Caki2 (cell line): ENCODE measurements at places on chromosomes 5 and 9. TPM values are rescaled to one million over a fixed set of nuclear protein-coding genes. Genes with fewer than 3 reads are reported as not detected.

DNA sequence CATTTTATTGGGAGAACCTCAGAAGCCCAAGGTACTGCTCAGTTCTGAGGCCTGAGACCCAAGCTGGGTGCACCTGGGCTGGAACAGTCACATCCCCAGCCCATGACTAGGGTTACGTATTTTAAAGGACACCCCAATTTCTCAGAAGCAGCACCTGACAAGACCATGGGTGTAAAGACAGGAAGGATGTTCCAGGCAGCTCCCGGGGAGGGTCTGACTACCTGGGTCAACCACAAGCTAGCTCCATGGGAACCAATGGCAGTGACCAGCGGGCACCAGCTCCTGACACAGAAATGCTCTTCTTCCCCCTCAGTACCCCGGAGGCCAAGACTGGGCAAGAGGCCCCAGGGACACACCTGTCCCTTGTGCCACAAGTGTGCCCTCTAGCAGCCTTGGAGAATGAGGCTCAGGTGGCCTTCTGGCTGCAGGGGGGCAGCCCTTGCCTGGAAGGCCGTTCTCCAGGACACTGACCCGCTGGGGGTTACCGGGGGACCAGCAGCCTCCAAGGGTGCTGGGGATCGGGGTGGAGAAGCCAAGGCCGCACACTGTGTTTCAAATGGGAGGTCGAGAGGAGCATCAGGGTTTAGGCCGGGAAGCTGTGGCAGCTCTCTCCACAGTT is 52.6 kb downstream of the IPPK start:
- DNase-seq: no peak

- peak; percentile 51 for DNase-seq
Measured at GRCh38 chr9:103397868-103398600, 402.9 kb downstream of the CYLC2 start.

DNA sequence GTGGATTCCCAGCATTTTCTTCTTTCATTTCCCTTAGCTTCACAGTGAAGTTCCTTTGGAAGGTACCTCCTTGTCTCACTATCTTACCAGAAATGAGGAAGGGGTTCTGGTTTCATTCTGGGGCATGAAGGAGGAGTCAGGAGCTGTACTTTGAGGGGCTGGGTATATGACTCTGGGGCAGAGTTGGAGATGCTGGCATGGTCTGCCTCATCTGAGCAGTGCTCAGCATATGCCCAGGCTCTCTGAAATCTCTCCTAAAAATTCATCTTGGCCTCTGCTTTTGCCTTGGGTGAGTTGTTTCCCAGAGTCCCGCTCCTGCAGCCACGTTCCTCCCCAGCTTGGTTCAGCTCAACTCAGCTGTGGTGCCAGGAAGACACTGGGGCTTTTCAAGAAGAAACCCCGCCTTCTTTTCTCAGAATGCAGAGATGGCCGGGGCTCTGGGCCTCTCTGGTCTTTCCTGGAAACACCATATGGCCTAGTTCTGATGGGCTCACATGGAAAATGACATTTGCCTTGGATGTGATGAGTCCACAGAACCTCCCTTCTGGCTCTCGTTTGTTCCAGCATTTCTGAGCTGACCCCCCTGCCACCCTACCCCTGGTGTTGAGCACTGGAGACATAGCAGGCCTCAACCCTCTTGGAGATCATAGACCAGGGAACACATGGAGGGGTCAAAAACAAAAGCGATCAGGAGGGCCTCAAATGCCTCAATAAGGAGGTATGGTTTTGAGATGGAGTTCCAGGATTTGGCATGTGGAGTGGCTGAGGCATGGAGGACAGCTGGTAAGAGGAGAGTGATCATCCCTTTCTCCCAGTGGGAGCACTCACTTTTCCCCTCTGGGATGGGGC is 12.0 kb upstream of the TGFBR1 start:
- DNase-seq: no peak

DNA sequence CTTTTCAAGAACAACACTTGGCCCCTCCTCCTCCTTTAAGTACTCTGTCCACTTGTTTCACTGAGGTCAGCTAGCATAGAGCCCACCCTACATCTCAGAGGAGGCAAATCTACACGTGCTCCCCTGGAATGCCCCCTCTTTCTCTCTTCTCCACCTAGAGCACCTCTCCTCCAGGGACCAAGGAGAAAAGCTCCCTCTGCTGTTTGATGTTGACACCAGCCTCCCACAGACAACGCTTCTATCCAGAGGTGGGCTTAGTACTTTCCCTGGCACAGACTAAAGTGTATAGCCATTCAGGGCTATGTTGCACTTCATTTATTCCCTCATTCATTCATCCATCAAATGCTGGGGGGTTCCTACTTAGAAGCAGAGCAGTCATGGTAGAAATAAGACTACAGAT is 68.2 kb upstream of the TAF1L start:
- DNase-seq: peak; percentile 2

DNA sequence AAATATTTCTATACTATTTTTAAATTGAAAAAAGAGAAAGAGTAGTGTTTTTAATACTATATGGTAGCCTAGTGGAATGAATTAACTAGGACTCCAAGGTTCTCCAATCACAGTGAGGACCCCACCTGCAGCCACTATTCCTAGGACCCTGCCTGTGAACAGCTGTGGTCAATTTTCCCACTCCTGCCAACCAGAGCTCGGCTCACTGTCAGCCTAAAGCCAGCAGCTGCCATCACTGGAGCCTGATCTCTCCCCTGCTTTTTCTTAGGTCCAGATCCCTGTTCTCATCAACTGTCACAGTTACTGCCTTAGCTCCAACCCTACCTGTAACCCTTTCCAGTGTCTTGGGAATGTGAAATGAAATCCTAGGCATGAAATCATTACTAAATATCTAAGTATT is 25.3 kb downstream of the ARSB start:
- DNase-seq: no peak

DNA sequence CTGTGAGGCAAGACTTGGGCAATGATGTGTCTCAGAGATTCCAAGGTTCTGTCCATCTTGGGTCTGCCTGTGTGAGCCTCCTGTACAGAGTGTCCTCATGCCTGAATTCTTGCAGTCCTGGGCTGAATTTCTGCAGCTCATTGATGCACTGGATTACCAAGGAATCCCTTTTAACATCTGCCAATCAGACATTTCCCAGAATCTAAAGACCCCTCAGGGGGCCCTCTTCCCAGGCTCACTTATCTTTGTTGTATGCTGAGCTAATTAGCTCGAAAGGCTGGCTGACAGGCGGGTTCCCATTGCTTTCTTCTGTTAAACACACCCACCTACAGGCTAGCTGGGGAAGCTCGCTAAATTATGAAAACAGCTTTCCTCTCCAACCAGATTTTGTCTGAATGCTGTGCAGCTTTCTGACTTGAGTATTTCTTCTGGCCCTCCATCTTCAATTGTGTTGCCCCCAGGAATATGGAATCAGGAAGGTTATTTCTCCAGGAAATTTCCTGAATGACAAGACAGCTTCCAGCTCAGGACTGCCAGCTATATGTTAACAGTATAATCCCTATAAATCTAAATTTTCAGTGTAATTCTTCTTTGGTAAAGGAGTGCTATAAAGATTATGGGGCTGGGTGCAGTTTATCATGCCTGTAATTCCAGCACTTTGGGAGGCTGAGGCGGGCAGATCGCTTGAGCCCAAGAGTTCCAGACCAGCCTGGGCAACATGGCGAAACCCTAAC is at the start of gene LIX1:
Gene LIX1, minus strand, starts transcription at position 91 of the 734 bp plus-strand sequence. Its CDS starts 35 bp downstream, at position 56.
- peak; percentile 14 for DNase-seq

KCNV2 gene
- total RNA-seq: not detected in 2 replicates

RBM22 gene
- 21.7 and 23.7 TPM in 2 replicates for total RNA-seq

HTR4 gene
- not detected in 2 replicates for total RNA-seq

NPR2 gene
- 2.0 TPM in 1 of 2 replicates, not detected in the other for total RNA-seq
